ENCODE measurements at places on chromosomes 3 and 15.

DNA sequence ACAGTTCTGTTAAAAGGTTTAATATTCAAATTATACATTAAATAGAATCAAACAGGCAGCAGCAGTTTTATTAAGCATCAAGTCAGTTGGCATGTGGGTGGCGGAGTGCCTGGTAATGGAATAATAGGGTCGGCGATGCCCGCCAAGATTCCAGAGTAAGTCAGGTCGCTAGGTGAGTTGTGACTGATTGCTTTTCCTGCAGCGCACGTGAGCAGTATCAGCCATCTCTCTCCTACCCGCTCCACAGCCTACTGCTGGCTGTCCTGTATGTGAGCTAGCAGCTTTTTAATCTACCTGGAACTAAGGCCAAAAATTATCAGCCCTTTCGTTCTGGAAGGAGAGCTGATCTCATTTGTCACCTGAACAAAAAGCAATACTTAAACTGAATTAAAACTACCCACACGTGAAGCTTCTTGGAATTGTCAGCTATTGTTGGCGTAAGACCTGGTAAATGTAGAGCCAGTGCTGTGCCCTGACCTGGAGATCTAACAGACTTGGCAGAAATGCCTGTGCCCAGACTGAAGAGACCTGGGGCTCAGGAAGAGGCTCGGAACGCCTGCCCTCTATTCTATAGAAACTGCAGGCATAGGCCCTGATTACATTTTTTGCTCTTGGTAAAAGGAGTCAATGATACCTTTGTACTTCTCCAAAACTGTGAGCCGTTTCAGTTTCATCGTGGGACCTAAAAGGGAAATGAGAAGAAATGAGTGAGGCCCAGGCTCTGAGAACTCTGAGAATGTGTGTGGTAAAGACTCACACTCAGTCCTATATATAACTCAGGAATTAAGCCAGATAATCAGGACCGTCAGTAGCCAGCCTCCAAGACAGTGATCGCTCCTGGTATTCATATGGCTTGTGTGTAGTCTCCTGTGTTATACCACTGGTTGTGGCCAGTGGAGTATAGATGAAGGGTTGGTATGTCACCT, 21.9 kb downstream of the IDH3A start:
- DNase-seq, result no peak

DNA sequence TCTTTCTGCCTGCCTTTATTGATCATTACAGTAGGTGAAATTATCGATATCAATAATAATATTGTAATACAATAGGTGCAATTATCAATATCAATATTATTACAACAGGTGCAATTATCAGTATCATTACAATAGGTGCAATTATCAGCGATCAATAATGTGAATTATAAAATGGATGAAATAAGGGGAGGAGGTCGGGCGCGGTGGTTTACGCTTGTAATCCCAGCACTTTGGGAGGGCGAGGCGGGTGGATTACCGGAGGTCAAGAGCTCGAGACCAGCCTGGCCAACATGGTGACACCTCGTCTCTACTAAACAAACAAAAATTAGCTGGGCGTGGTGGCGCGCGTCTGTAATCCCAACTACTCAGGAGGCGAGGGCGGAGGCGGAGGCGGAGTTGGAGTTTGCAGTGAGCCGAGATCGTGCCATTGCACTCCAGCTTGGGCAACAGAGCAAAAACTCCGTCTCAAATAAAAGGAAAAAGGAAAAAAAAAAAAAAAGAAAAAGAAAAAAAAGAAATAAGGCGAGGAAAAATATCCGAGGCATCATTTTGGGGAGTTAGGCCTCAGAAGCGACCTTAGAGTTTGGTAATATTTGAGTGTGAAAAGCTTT, 611 bp upstream of the BNIP2 start:
- peak; percentile 89 for DNase-seq

DNA sequence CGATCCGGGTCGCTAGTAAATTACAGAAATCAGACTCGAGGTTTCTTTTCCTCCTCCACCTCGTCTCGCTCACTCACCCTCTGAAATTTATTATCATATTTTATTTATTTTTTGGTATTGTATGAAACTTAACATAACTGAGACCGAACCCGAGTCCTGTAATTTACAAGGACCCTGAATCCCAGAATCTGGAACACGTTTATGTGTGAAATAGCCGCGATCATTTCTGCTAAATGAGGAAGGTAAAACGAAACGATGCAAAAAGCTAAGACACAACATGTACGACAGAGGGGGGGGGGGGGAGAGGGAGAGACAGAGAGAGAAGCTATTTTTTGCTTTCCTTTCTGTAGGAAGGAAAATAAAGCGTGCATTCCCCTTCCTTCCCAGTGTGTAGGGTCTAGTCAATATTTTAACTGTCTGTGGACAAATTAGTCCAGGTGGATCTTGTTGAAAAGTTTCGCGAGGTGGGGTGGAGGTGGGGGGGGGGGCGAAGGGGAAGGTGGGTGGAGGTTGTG, 1.6 kb downstream of the BBX start:
- DNase-seq, result peak; percentile 42

GRCh38 chr15:68578980-68579935, at the start of gene CORO2B:
Gene CORO2B (plus strand): TSS chr15:68578993. CDS start chr15:68579263, 270 bp downstream.
- no peak for DNase-seq

GRCh38 chr3:126925411-126926171, 57.3 kb upstream of the PLXNA1 start:
- no peak for DNase-seq

- no peak for DNase-seq
These were observed 63.7 kb downstream of the ZIC1 start for GRCh38 chr3:147472846-147473245.

- no peak for DNase-seq
These were observed 366.5 kb downstream of the LRRC3B start for GRCh38 chr3:26989037-26989436.

DNA sequence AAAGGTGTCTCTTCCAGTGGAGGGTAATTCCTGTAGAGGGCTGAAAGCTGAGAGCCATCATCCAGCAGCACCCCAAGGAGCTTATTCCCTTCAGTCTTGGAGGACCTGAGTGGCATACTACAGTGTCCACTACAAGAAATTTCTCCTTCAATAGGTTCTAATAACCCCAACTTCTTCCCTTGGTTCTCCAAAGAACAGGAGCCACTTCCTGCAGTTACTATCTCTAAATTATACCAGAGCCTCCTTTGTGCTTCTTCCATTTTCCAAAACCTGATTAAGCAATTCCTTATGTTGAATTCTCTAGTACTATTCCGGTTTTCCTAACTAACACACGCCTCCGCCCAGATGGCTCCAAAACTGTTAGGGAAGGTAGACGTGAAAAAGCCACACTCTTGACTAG, 50.4 kb downstream of the DCLK3 start:
- DNase-seq, result no peak

- no peak for DNase-seq
These were observed 176.1 kb upstream of the ZPLD1 start for GRCh38 chr3:102258666-102259227.

- no peak for DNase-seq
These were observed 103.6 kb downstream of the CACNA2D3 start for GRCh38 chr3:54225841-54226528.

DNA sequence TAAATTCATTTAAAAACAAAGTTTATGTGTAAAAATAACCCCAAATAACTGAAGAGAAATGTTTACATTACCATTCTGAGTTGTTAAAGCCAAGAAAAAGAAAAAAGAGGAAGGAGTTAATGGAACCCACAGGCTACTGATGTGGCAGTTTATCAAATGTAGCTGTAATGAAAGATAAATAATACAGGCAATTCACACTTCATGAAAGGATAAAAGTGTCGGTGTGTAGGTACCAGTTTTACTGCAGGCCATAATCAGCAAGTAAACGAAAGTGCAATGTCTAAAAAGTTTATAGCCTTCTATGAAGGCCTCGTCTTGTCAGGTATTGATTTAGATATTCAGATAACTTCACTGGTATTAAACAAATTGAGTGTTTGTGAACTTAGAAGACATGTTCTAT, 164.6 kb downstream of the DPH6 start:
- peak; percentile 36 for DNase-seq

DNA sequence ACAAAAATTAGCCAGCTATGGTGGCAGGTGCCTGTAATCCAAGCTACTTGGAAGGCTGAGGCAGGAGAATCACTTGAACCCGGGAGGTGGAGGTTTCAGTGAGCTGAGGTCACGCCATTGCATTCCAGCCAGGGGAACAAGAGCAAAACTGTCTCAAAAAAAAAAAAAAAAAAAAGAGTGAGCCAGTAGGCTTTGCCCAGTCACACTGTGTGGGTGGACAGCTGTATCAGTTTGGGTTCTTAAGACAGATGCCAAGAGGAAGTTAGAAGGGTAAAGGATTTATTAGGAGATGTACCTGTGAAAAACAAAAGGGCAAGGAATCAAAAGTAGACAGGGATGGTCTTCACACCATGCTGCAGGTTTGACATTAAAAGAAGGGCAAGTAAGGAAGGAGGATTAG, 86.1 kb upstream of the CGNL1 start:
- no peak for DNase-seq

All from small intestine (tissue), 16 donors.